ENCODE measurements at places on chromosomes 5 and 9. TPM values are rescaled to one million over a fixed set of nuclear protein-coding genes. Genes with fewer than 3 reads are reported as not detected.
A peak's percentile ranks its signal among the peaks of the same experiment; 100 is the strongest.

GRCh38 chr9:104843644-104844240, 79.8 kb downstream of the NIPSNAP3B start:
- no peak for DNase-seq
- no peaks in the 10 kb centered on the region for H3K4me1 ChIP-seq
- no peaks in the 10 kb centered on the region for H3K27me3 ChIP-seq
- H3K4me3 ChIP-seq, result no peak overlapping the region

- H3K27me3 ChIP-seq, result no peaks in the 10 kb centered on the region
- no peak overlapping the region for H3K4me3 ChIP-seq
- DNase-seq, result no peak
- no peak overlapping the region for H3K27ac ChIP-seq
- no peaks in the 10 kb centered on the region for H3K4me1 ChIP-seq
These were observed 14.2 kb downstream of the SLC12A2 start for GRCh38 chr5:128097781-128098180.

GRCh38 chr5:72499730-72500129, 7.5 kb downstream of the ZNF366 start:
- H3K27ac ChIP-seq, result peak overlapping the region; percentile 40
- no peaks in the 10 kb centered on the region for H3K27me3 ChIP-seq
- H3K4me1 ChIP-seq, result peaks cover 3% of the 10 kb centered on the region
- no peak overlapping the region for H3K4me3 ChIP-seq
- no peaks in the 10 kb centered on the region for H3K36me3 ChIP-seq
- no peak for DNase-seq

DNA sequence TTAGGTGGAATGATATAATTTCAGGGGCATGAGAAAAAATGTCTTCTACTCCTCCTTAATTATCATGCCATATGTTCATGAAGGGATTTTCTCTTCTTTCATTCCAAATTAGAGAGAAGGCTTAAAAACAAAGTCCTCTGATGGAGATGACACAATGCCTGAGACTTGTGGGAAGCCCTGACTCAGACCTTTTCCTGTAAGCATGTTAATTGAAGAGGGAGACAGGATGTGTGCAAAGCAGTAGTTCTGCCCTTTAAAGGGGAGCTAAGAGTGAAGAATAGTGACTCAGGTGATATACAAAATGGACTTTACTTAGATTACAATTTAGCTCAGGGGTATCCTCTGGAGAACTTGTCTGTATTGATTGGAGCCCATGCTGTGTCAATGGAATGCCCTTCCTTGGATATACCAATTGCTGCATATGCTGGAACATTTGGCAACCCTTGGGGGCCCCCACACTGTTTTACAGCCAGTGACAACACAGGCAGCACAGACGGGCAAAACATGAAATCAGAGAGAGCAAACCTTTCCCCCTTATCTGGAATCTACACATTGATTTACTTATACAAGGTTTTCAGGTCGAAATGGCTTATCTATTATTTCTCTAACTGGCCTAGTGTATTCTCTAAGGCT, 81.3 kb downstream of the IZUMO3 start:
- DNase-seq, result no peak
- no peaks in the 10 kb centered on the region for H3K27me3 ChIP-seq
- no peak overlapping the region for H3K27ac ChIP-seq
- H3K36me3 ChIP-seq, result no peaks in the 10 kb centered on the region
- no peaks in the 10 kb centered on the region for H3K4me1 ChIP-seq
- no peak overlapping the region for H3K4me3 ChIP-seq

DNA sequence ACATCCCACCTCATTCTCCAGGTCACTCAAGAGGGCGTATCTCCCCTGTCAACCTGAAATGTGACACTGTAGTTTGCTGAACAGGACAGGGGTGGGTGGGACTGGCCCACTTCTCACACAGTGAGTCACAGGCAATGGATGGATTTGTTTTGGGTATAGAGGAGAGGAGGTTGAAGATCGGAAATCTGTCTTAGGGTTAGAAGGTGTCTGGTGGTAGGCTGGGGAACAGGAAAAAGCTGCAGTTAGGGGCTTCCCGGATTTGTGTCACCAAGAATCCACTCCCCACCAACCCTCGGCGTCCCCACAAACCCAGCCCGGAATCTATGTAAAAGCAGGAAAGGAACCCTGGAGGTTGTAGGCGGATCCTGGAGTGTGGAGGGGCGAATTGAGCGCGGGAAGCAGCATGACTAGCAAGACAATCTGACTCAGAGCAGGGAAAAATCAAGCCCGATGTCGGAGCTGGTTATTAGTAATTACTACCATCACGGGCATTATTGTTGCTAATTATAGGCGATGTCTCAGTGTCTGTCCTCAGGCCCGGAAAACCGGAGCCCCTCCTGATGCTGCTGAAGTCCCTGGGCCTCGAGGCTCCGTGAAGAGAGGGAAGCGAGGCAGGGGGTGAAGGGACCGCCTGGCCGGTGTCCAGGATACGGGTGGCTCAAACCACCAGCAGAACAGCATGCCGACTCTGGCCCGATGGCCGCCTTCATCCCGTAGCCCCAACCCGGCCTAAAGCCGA, 1.7 kb upstream of the IRX1 start:
- peaks cover 94% of the 10 kb centered on the region for H3K27me3 ChIP-seq
- H3K4me3 ChIP-seq, result peak overlapping the region; percentile 39
- peak overlapping the region; percentile 80 for H3K27ac ChIP-seq

DNA sequence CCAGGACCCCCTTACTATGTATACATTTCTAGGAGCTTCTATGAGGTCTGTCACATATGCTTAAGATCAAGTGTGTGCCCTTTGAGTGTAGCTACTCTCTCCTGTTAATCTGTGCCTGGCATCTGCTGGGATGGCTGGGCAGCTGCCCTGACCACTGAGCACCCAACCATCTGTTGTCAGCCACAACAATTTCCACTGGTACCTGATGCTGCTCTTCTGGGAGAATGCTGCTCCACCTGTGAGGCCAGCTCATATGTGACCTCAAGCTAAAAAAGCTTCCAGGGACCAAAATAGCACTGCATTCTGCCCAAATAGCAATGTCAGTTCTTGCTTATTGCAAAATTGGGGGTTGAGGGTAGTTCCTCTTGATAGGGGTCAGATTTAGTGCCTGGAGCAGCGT, 595.6 kb downstream of the RAB3C start:
- no peaks in the 10 kb centered on the region for H3K4me1 ChIP-seq
- DNase-seq, result no peak
- no peak overlapping the region for H3K4me3 ChIP-seq

DNA sequence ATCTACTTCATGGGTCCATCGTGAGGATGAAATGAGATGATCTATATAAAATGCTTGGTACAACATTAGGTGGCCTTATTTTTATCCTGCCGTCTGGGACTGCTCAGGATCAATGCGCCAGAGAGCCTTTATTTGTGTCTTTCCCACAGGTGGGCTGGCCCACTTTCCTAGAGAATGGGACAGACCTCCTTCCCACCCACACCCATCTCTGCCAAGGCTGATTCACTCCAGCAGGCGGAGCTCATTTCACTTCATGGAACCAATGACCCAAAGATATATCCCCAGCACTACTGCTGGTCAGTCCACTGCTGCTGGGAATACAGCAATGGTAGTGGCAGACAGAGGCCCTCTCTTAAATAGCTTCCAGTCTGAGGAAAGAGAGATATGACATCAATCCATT, 35.7 kb downstream of the TGFBI start:
- H3K4me1 ChIP-seq, result no peaks in the 10 kb centered on the region
- peaks cover 2% of the 10 kb centered on the region for H3K36me3 ChIP-seq
- no peaks in the 10 kb centered on the region for H3K27me3 ChIP-seq
- no peak overlapping the region for H3K4me3 ChIP-seq
- no peak overlapping the region for H3K27ac ChIP-seq

LHX6 gene
- 5.1 TPM for total RNA-seq

TAF11L9 gene
- total RNA-seq, result not detected

- no peaks in the 10 kb centered on the region for H3K36me3 ChIP-seq
- H3K4me3 ChIP-seq, result no peak overlapping the region
- no peak overlapping the region for H3K27ac ChIP-seq
- peaks cover 5% of the 10 kb centered on the region for H3K4me1 ChIP-seq
These were observed 122.2 kb downstream of the LHX2 start for GRCh38 chr9:124133727-124134126.

GRCh38 chr9:126614455-126615244, 922 bp downstream of the LMX1B start:
- DNase-seq, result no peak
- peak overlapping the region; percentile 15 for H3K27ac ChIP-seq
- peaks cover 56% of the 10 kb centered on the region for H3K4me1 ChIP-seq
- H3K27me3 ChIP-seq, result peaks cover 90% of the 10 kb centered on the region

DNA sequence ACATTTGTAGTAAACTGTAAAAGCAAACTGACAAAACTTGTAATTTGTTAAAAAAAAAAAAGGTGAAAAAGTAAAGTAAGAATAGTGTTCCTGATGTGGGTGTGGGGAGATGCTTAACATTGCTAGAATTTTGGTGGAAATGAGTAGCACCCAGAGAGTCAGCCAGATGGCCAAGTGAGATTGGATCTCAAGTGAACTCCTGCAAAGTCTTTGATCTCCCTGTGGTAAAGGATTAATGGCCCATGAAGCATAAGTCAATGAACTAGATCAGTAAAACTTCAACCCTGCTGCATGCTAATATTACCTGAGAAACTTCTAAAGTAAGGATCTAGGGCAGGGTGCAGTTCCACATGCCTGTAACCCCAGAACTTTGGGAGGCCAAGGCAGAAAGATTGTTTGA, 19.0 kb upstream of the FAM169A start:
- H3K27ac ChIP-seq, result no peak overlapping the region
- no peaks in the 10 kb centered on the region for H3K36me3 ChIP-seq
- no peaks in the 10 kb centered on the region for H3K4me1 ChIP-seq
- H3K27me3 ChIP-seq, result no peaks in the 10 kb centered on the region

GRCh38 chr9:115106001-115106400, 12.0 kb downstream of the TNC start:
- no peaks in the 10 kb centered on the region for H3K27me3 ChIP-seq
- no peak overlapping the region for H3K27ac ChIP-seq
- H3K4me3 ChIP-seq, result no peak overlapping the region
- H3K36me3 ChIP-seq, result no peaks in the 10 kb centered on the region
- H3K4me1 ChIP-seq, result no peaks in the 10 kb centered on the region

MLANA gene
- 1.7 TPM for total RNA-seq

PRUNE2 gene
- 19.7 TPM for total RNA-seq

- H3K4me1 ChIP-seq, result peaks cover 5% of the 10 kb centered on the region
- H3K27me3 ChIP-seq, result no peaks in the 10 kb centered on the region
- no peak overlapping the region for H3K27ac ChIP-seq
- peaks cover 44% of the 10 kb centered on the region for H3K36me3 ChIP-seq
- no peak for DNase-seq
These were observed 35.5 kb upstream of the ANXA2R start for GRCh38 chr5:43075319-43076293.

Measured in spinal cord (tissue), 10 donors.